ENCODE measurements at places on chromosomes 7 and 10. TPM values are rescaled to one million over a fixed set of nuclear protein-coding genes. Genes with fewer than 3 reads are reported as not detected.

CHAT gene
- 0.63 TPM for total RNA-seq

TMEM184A gene
- total RNA-seq = not detected

AKR1C8 gene
- total RNA-seq = not detected

CUZD1 gene
- total RNA-seq = 2.8 TPM

All from parietal lobe (tissue), 2 donors.